ENCODE measurements at places on chromosomes 5 and 9.

DNA sequence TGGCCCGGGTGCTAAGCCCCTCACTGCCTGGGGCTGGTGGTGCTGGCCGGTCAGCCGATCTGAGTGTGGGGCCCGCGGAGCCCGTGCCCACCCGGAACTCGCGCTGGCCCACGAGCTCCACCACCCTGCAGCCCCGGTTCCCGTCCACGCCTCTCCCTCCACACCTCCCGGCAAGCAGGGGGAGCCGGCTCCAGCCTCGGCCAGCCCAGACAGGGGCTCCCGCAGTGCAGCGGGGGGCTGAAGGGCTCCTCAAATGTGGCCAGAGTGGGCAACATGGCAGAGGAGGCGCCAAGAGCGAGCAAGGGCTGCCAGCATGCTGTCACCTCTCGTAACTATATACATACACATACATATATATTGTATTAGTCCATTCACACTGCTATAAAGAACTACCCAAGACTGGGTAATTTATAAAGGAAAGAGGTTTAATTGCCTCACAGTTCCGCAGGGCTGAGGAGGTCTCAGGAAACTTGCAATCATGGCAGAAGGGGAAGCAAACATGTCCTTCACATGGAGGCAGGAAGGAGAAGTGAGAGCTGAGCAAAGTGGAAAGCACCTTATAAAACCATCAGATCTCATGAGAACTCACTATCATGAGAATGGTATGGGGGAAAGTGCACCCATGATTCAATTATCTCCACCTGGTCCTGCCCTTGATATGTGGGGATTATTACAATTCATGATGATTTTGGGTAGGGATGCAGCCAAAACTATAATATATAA lies 56.8 kb downstream of the LIX1 start:
- no peak for DNase-seq

DNA sequence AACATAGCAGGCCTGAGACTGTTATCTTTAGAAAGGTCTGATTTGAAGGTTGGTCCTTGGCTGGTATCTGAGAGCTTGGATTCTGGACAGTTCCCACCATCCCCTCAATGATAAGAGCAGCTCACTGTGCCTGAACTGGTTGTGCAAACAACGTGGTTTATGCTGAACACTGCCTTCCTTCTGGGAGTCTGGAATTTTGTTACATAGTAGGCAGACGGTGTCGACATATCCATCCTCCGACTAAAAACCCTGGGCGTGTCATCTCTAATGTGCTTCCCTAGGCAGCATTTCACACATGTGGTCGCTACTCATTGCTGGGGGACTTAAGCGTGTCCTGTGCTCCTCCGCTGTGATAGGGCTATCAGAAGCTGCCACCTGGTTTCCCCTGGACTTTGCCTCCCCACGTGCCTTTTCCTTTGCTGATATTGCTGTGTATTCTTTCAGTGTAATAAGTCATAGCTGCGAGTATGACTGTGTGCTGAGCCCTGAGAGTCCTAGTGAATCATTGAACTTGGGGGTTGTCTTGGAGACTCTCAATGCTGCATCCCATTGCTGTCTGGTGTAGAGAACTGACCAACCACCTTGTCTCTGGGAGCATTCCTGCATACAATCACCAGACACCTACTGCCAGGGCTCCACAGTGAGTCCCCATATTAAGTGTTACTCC lies 119.1 kb upstream of the TBC1D2 start:
- no peak for DNase-seq

GRCh38 chr9:128096616-128097536 lies 28.8 kb downstream of the SLC25A25 start:
- no peak for DNase-seq

GRCh38 chr9:14565352-14566016 lies 127.7 kb downstream of the ZDHHC21 start:
- DNase-seq = no peak

DNA sequence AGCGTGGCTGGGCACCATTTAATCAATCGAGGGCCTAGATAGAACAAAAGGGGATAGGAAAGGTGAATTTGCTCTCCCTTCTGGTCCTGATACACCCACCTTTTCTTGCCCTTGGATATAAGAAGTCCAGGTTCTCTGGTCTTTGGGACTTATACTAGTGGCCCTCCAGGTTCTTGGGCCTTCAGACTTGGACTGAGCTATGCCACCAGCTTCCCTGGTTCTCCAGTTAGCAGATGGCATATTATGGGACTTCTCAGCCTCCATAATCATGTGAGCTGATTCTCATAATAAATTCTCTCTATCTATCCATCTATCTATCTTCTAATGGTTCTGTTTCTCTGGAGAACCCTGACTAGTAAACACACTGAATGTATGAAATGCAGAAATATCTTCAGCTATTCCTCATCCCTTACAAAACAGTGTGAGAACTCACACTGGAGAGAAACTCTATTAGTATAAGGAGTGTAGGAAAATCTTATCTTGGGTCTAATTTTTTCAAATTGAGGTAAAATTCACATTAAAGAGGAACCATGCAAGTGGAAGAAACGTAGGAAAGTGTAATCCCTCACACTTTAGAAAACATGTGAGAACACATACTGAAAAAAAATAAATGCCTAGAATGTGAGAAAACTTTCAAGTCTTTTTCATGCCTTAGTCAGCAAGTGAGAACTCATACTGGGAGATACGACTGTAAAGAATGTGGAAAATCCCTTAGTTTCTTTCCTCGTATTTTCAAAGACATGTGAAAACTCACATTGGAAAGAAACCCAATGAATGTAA lies 15.5 kb downstream of the PCDHB15 start:
- DNase-seq = no peak

Measured in NCI-H774 (cell line).